A549 treated with CORT108297 at 1 μM for 4 hours (cell line): ENCODE measurements at places on chromosomes 13 and 19. TPM values are rescaled to one million over a fixed set of nuclear protein-coding genes. Genes with fewer than 3 reads are reported as not detected.

The GPR12 gene
- total RNA-seq: not detected in 5 replicates

The ATP4B gene
- not detected in 5 replicates for total RNA-seq

The ANKLE1 gene
- 0.28 to 0.88 TPM (median 0.62 TPM) in 5 replicates for total RNA-seq

The DZIP1 gene
- total RNA-seq: 9.7 to 13.6 TPM (median 13.0 TPM) in 5 replicates

The ZNF552 gene
- 4.6 to 5.5 TPM (median 5.2 TPM) in 5 replicates for total RNA-seq

The KLK15 gene
- total RNA-seq: not detected in 5 replicates

The IL11 gene
- 42.1 to 61.8 TPM (median 53.6 TPM) in 5 replicates for total RNA-seq

The SELENOV gene
- not detected in 5 replicates for total RNA-seq

The GNA15 gene
- total RNA-seq: 0.06 to 0.08 TPM (median 0.07 TPM) in 5 replicates

The ZNF737 gene
- total RNA-seq: 0.02 TPM in 1 of 5 replicates, not detected in the others

The C3 gene
- 39.1 to 46.1 TPM (median 43.1 TPM) in 5 replicates for total RNA-seq

The TLE6 gene
- total RNA-seq: 3.4 to 6.1 TPM (median 5.6 TPM) in 5 replicates

The KLF5 gene
- 29.2 to 46.3 TPM (median 41.3 TPM) in 5 replicates for total RNA-seq

The CTXN1 gene
- total RNA-seq: 8.5 to 24.3 TPM (median 22.2 TPM) in 5 replicates

The ZNF506 gene
- total RNA-seq: 0.07 to 0.22 TPM (median 0.13 TPM) in 5 replicates

The ZNF568 gene
- 1.1 to 2.0 TPM (median 1.1 TPM) in 5 replicates for total RNA-seq

The OSCAR gene
- total RNA-seq: 0.30 to 0.57 TPM (median 0.36 TPM) in 5 replicates

The ZNF146 gene
- total RNA-seq: 109 to 187 TPM (median 114 TPM) in 5 replicates

The NCR1 gene
- total RNA-seq: not detected in 5 replicates

The TEX101 gene
- total RNA-seq: not detected in 5 replicates

The ZNF468 gene
- 0.49 to 0.75 TPM (median 0.61 TPM) in 5 replicates for total RNA-seq

The ERICH6B gene
- not detected in 5 replicates for total RNA-seq

The SERPINE3 gene
- total RNA-seq: not detected in 5 replicates

The ZNF709 gene
- total RNA-seq: 0.05 TPM in 1 of 5 replicates, not detected in the others

The FFAR2 gene
- 0.03 TPM in 1 of 5 replicates, not detected in the others for total RNA-seq

The PROZ gene
- total RNA-seq: not detected in 5 replicates

The TSKS gene
- not detected in 5 replicates for total RNA-seq

The MUC16 gene
- 0.02 to 0.07 TPM (median 0.05 TPM) in 5 replicates for total RNA-seq

The C1QTNF9 gene
- not detected in 5 replicates for total RNA-seq

The ZNF69 gene
- total RNA-seq: not detected in 5 replicates

The GARIN5A gene
- 1.8 to 2.4 TPM (median 2.0 TPM) in 5 replicates for total RNA-seq

The ZNF433 gene
- not detected in 5 replicates for total RNA-seq

The KLK3 gene
- not detected in 5 replicates for total RNA-seq
